Activated CD4-positive, alpha-beta T cell treated with anti-CD3 and anti-CD28 coated beads, Interleukin-2, amount 10 ng/mL, durations not matched to agents 24 days and 14 days (primary cell): ENCODE measurements at places on chromosomes 12 and 14.

DNA sequence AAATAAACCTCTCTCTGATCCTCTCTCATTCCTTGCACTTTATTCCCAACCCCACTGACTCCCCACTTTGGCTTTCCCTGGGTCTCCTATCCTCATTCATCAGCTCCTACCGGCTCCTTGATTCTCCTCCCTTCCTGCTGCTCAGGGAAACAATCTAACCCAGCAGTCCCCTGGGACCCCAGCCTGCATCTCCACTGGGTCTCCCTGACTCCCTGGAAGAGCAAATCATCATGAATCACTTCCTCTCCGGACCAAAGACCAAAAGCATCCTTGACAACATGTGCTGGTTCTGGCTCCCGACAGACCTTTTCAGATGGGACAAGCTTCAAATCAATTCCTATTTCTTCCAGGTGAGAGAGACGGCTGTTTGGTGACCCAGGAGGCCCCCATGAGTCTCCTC, 76.6 kb downstream of the HSPB8 start:
- H3K4me1 ChIP-seq: peaks cover 4% of the 10 kb centered on the region
- no peaks in the 10 kb centered on the region for H3K36me3 ChIP-seq
- no peak overlapping the region for H3K27ac ChIP-seq
- H3K4me3 ChIP-seq: no peak overlapping the region

- no peak for DNase-seq
- H3K27ac ChIP-seq: no peak overlapping the region
- no peak overlapping the region for H3K4me3 ChIP-seq
- H3K4me1 ChIP-seq: peaks cover 3% of the 10 kb centered on the region
- H3K27me3 ChIP-seq: no peaks in the 10 kb centered on the region
These were observed 14.4 kb downstream of the OS9 start for GRCh38 chr12:57708296-57708695.

DNA sequence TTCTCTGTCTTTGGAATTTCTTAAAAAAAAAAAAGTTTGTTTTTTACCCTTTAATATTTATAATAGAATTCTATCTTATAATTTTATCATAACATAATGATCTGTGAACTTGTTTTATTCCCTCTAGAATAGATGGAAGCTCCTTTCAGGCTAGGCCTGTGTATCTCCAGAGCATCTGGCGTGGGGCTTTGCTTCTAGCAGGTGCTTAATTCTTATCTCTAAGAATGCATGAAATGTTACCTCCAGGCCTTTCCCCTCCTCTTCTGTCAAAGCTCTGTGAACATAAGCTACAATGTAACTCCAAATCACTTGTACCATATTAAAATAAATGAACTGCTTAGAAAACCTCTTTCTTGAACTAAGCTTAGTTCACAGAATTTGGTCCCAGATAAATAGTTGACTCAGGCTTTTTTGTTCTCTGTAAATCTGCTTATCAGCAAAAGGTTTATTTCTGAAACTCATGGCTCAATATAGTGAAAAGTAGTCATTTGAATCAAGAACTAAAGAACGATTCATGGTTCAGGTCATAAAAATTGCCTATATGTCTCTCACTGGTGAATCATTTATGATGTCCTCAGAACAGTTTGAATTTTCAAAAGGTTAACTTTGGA, 407.1 kb downstream of the TRHDE start:
- no peaks in the 10 kb centered on the region for H3K4me1 ChIP-seq
- H3K27ac ChIP-seq: no peak overlapping the region
- DNase-seq: no peak
- no peaks in the 10 kb centered on the region for H3K27me3 ChIP-seq

- H3K4me3 ChIP-seq: no peak overlapping the region
- no peak for DNase-seq
- no peaks in the 10 kb centered on the region for H3K36me3 ChIP-seq
- peaks cover 6% of the 10 kb centered on the region for H3K4me1 ChIP-seq
These were observed 18.6 kb downstream of the PELI2 start for GRCh38 chr14:56136571-56137452.

- H3K27me3 ChIP-seq: peaks cover 17% of the 10 kb centered on the region
- DNase-seq: no peak
- no peak overlapping the region for H3K27ac ChIP-seq
- no peak overlapping the region for H3K4me3 ChIP-seq
These were observed 2.3 kb downstream of the KIF26A start for GRCh38 chr14:104140463-104141331.

- H3K4me3 ChIP-seq: no peak overlapping the region
- no peaks in the 10 kb centered on the region for H3K4me1 ChIP-seq
- H3K36me3 ChIP-seq: no peaks in the 10 kb centered on the region
- no peak for DNase-seq
- H3K27ac ChIP-seq: no peak overlapping the region
These were observed 65.9 kb downstream of the ACACB start for GRCh38 chr12:109182041-109182839.

DNA sequence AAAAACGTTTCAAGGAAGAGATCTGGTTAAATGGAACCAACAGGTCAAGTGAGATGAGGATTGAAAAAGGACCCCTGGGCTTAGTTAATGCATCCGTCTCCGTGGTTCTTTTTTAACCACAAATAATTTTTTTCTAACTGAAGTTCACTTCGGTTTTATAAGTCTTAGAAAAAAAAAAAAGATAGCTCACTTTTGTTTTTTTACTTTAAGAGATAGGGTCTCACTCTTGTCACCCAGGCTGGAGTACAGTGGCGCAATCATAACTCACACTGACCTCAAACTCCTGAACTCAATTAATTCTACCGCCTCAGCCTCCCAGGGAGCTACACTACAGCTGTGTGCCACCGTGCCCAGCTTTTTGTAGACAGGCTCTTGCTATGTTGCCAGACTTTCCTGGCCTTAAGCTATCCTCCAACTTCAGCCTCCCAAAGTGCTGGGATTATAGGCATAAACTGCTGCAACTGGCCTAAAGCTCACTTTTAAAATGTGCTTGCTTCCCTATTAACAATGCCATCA, 11.8 kb downstream of the HNRNPC start:
- no peaks in the 10 kb centered on the region for H3K27me3 ChIP-seq
- H3K27ac ChIP-seq: peak overlapping the region; percentile 78
- DNase-seq: no peak

DNA sequence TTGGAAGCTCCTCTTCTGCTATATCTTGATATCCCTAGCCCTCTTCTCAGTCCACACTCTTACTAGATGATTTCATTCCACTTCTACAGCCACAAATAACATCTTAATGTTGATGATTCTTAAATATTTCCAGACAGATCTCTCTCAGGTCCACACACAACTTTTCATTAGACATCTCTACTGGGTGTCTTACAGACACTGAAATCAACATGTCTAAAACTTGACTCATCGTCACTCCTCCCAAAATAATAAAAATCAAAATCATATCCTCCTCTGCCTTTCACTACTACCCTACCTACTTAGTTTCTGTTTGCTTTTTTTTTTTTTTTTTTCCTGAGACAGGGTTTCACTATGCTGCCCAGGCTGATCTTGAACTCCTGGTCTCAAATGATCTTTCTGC, 11.9 kb downstream of the PRDM4 start:
- H3K36me3 ChIP-seq: peaks cover 44% of the 10 kb centered on the region
- peaks cover 2% of the 10 kb centered on the region for H3K4me1 ChIP-seq
- no peak overlapping the region for H3K4me3 ChIP-seq
- no peak for DNase-seq
- H3K27me3 ChIP-seq: no peaks in the 10 kb centered on the region
